Uterus (tissue), 4 donors: ENCODE measurements at places on chromosomes 1 and 21.

- no peak for DNase-seq
Observed at GRCh38 chr1:10101929-10102328, 69.2 kb downstream of the UBE4B start.

GRCh38 chr1:219724440-219724839 lies 111.5 kb upstream of the ZC3H11B start:
- no peak for DNase-seq

- peak; percentile 88 for DNase-seq
Observed at GRCh38 chr1:152036267-152037216, at the start of gene S100A11. S100A11 (minus strand) TSS chr1:152037004; CDS start chr1:152036915, 89 bp downstream.

GRCh38 chr1:59044535-59045121 lies 252.3 kb upstream of the FGGY start:
- DNase-seq = no peak

GRCh38 chr1:15262706-15263105 lies 15.7 kb downstream of the FHAD1 start:
- no peak for DNase-seq

DNA sequence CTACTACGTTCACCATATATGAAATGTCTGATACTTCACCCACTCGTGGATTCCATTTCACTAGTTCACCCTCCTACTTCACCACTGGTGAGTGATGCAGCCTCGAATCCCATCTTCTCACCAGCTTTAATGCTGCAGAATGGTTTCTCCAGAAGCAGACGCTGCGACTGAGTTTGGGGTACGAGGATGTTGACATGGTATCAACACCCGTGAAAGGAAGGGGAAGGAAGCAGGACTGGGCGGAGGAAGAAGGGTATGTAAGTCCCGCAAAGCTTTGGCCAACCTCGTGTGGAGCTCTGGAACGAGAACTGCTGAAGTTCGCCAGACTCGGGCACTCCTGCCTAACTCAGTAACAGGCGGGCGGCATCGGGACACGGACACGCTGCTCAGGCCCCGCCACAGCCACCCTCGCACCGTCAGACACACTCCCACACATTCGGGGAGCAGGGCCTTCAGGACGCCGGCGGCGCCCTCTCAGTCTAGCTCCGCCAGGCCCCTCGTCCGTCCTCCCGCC lies 833 bp upstream of the DIP2A start:
- DNase-seq = no peak

GRCh38 chr1:27593678-27594563 lies 10.0 kb downstream of the AHDC1 start:
- DNase-seq = peak; percentile 44

GRCh38 chr1:38929054-38929453 lies 12.6 kb downstream of the RHBDL2 start:
- no peak for DNase-seq

GRCh38 chr1:158087320-158087927 lies 93.3 kb upstream of the CD1D start:
- peak; percentile 77 for DNase-seq

DNA sequence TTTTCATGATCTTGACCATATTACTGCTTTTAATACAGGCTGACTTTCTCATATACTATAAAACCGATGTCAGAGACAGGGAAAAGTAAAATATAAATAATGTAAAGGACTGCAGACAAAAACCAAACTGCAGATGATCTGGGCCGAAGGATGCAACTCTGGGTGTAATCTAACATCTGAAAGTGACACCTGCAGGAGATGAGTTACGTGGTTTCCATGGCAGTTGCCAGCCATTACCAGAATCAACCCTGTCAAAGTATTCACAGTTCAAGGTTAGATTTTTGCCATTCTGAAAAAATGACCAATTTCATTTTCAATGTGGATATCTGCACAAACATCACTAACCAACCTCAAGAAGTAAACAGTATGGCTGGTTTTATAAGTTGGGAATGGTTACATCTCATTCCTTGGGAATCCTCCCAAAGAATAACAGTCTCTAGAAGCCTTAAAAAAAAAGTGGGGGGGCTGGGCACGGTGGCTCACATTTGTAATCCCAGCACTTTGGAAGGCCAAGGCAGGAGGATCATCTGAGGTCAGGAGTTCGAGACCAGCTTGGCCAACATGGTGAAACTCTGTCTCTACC lies 27.7 kb downstream of the DNAJC11 start:
- DNase-seq = no peak

DNA sequence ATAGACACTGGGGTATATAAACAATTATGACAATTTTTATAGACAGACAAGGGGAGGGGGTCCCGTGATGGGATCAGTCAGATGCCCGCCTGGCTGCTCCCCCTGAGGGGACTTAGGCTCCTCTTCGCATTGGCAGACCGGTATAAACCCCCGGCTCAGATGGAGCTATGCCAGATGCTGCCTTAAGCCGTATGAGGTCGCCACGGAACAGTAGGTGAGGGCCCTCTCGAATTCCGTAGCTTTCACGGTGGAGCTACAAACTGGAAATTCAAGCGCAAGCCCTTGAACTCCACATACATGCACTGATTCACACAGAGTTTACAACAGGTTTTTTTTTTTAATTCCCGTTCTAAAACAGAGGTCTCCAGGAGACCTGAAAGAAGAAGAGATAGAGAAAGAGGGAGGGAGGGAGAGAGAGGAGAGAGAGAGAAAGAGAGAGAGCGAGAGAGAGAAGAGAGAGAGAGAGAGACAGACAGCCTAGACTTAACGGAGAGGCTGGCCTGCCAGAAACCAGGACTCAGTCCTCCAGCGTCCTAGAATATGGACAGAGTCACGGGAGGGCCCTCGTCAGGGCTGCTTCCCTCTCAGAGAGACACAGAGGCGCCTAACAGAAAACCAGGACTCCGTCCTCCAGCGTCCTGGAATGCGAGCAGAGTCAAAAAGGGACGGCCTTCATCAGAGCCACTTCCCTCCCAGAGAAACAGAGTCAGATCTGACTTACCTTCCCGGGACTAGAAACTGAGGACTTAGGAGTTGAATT lies 24.4 kb upstream of the TMEM54 start:
- DNase-seq = no peak

DNA sequence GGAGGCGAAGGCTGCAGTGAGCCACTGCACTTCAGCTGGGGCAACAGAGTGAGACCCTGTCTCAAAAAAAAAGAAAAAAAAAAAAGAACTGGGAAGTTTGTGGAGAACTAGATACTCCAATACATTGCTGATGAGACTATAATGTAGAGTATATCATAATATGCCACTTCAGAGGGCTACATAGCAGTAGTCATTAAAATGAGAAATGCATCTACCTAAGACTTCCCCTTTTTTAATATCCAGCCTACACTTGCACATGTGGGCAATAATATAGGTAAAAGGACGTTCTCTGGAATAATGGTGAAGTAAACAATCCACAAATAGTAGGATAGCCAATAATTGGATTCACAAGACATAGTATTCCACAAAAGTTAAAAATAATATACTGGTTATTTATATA lies 311.0 kb downstream of the HLX start:
- DNase-seq = no peak

DNA sequence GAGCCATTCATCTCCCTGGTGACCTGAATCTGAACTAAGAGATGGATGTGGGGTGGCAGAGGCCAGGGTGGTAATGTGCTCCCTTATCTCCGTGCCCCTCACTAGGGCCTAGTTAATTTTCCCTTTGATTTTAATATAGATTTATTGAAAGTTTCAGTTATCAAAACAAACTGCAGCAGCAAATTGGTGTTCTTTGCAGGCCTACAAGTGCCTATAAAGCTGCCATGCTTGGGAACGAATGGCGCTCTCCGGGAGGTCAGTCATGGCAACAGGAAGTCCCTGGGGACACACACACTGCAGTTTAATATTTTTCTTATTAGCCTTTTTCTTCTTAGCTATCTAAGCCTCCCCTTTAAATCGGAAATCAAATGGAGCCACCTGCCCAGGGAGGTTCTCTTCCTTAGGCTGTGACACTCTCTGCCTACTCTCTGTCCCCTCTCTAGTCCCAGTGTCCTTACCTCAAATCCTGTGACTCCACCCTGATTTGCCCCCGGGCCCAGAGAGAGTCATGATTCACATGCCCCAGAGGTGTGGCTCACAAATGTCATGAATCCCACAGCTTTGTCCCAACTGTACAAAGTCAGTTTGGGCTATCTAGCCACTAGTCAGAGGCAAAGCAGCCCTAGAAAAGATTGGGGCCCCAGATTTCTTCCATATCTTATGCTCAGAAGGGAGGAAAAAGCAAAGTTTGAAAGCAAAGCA lies 4.3 kb upstream of the ERI3 start:
- no peak for DNase-seq

DNA sequence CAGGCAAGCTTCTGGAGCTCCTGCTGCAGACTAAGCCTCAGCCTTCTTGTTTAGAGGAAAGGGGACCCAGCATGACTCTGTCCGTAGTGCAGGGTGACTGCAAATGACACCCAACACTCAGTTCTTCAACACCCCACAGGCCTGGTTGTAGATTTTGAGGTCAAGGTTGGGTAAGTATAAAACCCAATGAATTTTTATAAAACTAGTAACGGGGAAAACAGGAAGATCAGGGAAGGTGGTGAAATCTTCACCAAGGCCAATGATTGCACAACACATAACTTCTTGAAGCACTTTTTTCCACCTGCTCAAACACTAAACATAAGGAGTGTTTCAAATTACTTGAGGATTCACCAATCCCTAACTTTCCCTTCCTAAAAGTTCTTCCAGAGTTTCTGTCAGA lies 89.4 kb upstream of the JAK1 start:
- DNase-seq = no peak

DNA sequence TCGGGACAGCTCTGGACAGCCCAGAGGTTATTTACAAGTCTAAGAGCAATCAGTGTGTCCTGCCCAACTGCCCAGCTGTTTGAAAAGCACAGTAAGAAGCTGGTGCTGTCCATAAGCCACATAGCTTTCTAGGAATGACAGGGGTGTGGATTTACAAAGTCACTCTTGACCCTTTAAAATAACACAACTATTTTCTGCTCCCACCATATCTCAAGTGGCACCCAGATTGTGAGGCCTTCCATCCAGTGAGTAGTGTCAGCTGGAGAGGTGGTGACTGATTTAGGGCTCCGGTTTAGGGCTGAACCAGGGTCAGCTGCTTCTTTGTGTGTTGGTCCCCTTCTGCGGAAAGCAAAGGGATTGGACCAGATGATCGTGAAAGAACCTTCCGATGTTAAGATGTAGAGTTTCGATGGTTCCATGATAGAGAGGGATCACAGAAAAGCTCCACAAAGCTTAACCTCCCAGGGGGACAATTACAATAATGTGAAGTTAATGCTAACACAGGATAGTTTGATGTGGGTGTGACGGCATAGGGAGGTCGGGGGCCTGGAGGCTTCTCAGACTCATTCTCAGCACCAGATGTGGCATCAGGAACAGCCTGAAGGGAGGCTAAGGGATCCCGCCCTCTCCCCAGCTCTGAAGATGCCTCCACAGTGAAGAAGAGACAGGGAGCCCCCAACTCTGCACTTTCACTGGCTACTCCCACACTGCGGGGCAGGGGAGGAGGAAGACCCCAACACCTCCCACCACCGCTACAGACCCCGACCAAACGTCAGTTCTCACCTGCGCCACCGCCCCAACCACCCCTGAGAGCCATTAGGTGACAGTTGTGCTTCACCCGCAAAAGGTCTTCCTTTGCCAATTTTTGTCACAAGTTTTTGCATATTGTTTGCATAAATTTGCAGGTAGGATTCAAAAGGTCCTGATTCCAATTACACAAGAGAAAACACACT lies 40.6 kb downstream of the LRRC3 start:
- DNase-seq = no peak

DNA sequence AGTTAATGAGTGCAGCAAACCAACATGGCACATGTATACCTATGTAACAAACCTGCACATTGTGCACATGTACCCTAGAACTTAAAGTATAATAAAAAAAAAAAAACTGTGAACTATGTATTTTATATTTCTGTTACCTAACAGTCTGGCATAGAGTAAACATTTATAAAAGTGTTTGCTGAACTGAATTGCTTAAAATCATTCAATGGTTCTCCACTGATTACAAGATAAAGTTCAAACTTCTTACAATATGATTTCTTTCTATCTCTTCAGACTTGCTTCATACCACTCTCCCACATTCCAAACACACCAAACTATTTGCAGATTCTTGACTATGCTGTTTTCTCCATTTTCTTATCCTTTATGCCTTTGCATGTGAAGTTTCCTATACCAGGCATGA lies 89.9 kb downstream of the UROD start:
- no peak for DNase-seq

DNA sequence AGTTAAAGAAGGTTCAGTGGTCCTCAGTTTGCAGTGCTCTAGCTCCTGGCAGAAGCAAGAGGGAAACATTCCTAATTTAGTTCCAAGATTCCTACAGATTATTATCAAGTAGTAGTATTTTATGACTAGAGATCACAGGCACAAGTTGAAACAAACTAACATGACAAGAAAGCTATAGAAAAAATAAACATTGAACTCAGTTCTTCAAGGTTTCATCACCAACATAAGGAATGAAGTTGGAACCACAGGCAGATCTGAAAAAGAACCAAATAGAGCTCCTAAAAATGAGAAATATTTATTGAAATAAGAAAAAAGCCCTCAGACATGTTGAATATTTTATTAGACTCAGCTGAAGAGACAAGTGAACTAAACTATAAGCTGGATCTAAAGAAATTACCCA lies 40.6 kb downstream of the PDC start:
- DNase-seq = no peak

DNA sequence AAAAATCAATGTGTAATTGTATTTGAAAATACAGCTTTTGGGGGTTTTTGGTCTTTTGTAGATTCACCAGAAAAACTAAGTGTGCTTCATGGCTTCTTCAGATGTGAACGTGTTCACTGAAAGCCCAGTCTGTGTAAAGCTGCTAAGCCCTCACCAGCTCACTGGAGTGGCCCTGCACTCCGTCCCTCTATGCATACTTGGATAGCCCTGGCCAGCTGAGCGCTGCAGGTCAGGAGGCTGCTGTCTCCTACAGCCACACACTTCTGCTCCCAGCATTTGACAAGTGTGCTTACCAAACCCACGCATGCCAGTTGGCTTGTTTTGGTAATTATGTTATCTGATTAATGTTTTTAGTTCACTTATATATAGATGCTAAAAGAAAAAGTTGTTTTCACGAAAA lies 163.5 kb downstream of the TLR5 start:
- DNase-seq = no peak

DNA sequence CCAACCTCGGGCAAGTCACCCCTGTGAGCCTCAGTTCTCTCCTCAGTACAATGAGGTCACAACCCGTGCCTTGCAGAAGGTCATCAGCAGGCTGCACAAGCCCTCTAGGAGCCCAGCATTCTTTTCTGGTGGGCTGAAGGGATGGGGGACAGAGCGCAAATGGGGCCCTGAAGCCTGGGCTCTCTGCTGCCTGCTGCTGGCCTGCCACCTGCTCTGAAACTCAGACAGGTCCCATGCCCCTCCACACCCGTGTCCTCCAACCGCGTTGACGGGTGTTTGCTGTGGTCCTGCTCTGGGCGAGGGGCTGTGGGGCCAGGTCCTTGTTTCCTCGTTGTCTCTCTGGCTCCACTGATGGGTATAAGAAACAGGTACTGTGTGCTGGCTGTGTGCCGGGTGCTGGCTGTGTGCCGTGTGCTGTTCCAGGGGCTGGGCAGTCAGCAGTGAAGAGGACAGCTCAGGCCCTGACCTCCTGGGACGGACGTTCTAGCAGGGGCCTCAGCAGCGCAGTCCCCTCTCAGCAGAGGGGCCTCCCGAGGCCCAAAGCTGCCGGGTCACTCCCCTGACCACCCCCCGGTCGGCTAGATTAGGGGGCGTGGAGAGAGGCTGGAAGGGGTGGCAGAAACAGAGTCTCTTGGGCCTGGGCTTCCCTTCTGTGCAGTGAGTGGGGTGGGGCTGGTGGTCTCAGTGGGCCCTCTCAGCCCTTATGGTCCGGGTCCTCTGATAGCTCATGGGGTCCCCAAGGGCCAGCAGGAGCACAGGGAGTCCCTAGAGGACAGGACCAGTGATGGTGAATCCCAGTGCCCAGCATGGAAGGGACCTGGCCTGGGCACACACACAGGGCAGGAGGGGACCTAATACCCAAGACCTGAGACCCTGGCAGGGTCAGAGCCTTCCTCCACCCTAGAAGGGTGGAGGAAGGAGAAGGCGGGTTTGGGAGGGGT lies 42.1 kb downstream of the DMRTB1 start:
- DNase-seq = no peak
